Stimulated activated CD4-positive, alpha-beta T cell treated with anti-CD3 and anti-CD28 coated beads, Interleukin-2, amount 100 ng/mL, for 24 hours (primary cell): ENCODE measurements at places on chromosomes 11 and 22.

GRCh38 chr11:59145534-59145933 is 2.9 kb downstream of the FAM111A start:
- no peak for DNase-seq

- DNase-seq, result peak; percentile 59
These were observed at the start of gene MYEOV for GRCh38 chr11:69293819-69294505. MYEOV (plus strand) TSS chr11:69294155; CDS start chr11:69295355, 1,200 bp downstream.

DNA sequence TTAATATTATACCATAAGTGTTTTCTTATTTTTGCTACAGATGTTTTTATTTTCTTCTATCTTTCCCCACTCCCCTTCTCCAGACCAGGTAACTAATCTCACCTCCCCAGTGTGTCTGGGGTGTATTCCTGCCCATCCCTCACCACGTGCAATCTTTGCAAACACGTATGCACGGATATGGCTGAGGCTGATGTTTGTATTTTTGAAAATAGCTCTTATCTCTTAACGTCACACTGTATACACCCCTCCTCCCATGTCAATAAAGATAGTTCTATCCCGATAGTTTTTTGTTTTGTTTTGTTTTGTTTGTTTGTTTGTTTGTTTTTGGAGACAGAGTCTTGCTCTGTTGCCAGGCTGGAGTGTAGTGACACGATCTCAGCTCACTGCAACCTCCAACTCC is 127.5 kb downstream of the FBXO7 start:
- no peak for DNase-seq

- DNase-seq, result no peak
These were observed 13.0 kb downstream of the GRAP2 start for GRCh38 chr22:39913886-39914285.

DNA sequence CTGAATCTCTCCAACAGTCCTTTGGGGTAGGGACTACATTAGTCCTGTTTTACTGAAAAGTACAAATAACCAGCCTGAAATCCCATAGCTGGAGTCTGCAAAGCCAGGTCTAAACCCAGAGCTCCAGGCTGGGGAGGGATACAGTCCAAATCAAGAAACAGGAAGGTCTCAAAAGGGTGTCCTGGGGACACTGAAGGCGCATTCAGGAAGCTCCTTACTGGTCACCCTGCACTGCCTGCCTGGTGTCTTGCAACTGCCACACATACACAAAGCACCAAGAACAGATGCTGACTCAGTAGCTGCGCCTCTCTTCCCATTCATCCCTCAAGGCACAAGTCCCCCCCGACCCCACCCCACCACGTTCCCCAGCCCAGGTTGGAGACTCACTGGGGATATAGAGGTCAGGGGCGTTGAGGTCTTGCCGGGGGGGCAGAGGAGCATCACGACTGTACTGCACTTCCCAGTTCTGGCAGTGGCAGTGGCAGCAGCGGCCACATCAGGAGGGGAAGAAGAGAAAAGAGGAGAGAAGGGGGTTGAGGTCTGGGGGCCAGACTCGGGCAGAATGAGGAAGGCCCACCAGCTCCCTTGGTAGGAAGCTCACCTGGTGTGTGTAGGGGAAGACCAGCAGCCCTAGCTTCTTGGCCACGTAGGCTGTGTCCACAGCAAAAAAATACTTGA is 1.6 kb downstream of the YIF1A start:
- DNase-seq, result no peak

DNA sequence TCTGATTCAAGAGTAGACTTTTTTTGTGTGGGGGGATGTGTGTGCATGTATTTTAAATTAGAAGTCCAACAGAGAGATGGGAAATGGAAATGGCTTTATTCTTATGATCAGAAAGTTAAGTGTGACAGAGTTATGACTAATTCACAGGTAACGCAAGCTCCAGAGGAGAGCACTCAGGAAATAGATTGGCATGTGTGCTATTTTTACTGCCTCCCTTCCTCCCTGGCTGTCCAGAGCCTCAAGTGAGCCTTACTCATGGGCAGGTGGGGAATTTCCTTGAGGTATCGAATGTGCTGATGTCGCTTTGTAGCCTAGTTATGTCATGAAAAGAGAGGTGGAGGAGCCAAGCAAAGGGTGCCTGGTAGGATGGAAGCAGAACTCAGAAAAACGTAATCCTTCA is 70.3 kb upstream of the BDNF start:
- DNase-seq, result no peak

DNA sequence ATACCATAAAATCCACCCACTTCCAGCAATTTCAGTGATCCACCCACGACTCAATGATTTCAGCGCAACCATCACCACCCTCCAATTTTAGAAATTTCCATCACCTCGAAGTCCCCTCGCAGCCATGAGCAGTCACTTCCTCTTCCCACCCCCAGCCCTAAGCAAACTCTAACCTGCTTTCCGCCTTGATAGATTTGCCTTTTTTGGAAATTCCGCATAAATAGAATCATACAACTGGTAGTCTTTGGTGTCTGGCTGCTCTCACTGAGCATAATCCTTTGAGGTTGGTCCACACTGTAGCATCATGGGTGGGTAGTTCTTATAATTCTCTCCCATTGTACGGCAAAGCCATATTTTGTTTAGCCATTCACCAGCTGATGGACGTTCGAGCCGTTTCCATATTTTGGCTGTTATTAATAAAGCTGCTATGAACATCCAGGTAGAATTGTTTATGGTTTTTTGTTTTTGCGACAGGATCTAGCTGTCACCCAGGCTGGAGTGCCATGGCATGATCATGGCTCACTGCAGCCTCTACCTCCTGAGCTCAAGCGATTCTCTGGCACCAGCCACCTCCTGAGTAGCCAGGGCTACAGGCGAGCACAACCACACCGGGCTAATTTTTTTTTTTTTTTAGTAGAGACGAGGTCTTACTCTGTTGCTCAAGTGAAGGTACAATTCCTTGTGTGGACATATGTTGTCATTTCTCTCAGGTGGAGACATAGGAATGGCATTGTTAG is 16.0 kb downstream of the PIM3 start:
- peak; percentile 69 for DNase-seq

- no peak for DNase-seq
These were observed 18.0 kb upstream of the RAB38 start for GRCh38 chr11:88193278-88193677.

DNA sequence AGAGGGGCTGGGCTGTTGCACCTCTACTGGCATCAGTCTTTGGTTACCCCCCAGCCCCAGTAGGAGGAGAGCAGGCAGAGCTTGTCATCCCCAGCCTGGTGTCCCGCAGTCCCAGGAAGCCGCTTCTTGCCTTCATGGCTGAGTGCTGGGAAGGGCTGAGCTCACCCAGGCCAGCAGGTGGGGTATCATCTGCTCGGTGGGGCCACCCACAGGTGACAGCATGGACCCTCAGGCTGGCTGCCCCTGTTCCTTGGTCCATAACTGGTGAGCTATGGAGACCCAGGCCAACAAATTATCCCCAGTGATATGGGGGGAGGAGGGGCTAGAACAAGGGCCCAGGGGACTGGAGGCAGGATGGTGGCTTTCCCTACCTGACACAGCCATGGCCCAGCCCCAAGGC is 6.5 kb upstream of the RHOD start:
- DNase-seq, result no peak

DNA sequence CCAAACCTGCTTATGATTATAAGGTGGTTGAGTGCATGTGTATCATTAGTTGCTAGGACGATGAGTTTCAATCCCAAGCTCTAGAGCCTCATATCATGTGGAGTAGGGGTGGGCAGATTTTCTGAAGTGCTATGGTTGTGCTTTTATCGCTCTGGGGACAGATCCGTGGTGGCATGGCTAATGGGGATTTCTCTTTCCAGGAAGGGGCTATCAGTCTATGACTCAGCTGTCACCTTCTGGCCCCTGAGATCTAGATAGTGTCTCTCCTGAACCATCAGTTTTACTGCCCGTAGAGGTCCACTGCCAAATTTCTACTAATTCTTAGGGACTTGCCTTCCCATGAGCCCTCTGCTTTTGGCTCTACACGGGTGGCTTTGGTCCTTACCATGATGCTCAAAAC is 51.8 kb downstream of the FDX1 start:
- DNase-seq, result no peak

GRCh38 chr11:61918938-61919704 is 1.8 kb upstream of the RAB3IL1 start:
- no peak for DNase-seq

DNA sequence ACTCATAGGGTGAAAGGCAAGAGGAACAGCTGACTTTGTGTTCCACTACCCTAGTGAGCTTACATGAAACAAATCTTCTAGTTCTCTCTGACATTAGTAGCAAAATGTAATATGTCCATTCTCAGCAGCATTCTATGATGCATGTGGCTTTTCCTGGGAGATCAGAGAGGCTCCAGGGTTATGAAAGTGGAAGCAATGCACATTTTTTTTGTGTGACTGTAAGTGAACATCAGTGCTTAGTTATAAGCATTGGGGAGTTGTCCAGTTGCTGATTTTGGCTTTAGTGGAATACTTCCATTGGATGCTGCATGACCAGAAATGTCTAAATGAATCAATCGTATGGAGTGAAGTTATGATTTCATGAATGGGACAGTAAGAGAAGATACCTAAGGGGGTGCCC is 255.9 kb downstream of the FAT3 start:
- no peak for DNase-seq

DNA sequence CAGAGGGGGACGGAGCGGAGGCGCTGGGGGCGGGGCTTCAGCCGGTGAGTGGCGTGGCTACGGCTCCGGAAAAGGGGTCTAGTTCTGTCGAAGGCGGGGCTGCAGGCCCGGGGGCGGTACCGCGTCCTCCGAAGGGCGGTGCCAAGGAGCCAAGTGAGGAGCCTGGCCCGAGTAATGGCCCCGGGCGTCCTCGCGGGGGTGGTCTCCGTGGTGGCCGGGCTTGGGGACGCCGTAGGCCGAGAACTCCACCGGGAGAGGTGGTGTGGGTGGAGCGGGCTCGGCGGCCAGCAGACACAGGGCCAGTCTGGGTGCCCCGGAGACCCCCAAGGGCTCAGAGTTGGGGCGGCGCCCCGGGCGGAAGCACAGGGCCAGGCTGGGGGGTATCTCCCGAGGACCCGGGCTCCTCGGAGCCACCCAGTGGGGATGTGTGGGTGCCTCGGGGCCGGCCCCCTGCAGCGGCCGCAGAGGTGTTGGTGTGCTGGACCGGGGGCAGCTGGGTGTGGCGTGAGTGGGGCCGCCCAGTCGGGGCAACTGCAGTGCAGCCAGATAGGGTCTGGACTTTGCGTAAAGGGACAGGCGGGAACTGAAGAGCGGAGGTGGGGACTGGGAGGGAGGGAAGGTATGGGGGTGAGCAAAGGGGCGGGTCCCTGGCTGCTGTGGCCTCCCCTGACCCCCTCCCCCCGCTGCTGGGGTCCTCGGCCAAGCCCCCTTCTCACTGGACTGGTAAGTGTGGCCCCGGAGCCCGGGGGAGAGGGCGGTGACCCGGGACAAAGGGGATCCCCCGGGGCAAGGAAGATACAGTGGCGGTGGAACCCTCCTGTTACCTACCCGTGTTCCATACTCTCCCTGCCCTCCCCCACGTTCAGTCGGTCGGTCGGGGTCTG is 838 bp downstream of the FKBP2 start:
- DNase-seq, result peak; percentile 100

GRCh38 chr11:118058311-118059245 is 18.3 kb upstream of the TMPRSS4 start:
- DNase-seq, result no peak

GRCh38 chr11:44775985-44776446 is 49.3 kb downstream of the TSPAN18 start:
- no peak for DNase-seq

DNA sequence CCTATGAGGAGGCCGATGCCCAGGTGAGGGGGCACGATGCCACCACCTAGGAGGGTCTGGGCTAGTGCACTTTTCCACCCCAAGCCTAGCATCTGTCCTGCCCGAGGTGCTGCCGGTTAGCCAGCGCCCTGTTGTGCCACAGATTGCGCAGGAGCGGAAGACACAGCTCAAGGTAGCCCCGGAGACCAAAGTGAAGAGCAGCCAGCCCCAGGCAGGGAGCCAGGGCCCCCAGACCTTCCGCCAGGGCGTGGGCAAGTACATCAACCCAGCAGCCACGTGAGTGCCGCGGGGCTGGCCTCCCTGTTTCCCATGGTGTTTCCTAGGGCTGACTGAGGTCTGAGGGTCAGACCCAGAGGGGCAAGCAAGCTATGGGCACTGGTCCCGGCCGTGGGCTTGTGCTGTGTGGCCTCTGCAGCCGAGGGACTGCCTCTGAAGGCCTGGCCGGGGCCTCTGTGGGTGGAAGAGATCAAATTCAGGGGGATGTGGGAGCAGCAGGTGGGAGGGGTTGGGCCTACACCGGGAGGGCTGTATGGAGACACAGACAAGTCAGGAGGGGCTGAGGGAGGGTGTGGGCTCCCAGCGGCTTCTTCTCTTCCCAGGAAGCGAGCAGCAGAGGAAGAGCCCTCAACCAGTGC is 29.1 kb downstream of the PPIL2 start:
- DNase-seq, result no peak

GRCh38 chr22:20233351-20234313 is 34.5 kb downstream of the RTN4R start:
- DNase-seq, result no peak

DNA sequence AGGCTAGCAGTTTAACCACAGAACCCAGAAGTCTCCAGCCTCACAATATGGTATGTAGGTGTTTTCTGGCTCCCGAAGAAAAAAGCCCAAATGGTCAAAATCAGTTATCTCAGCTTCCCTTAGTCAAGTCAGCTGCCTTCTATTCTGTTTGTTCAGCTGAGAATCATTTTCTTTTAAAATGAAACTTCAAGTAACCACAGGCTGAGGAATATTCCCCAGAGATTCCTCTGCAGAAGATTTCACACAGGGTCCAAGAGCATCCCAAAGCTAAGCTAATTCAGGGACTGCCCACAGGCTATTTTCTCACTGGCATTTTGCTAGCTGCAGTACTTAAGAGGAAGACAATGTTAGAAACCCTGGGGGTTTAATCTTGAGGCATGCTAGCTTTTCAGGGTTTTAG is 977.0 kb upstream of the CHORDC1 start:
- no peak for DNase-seq

GRCh38 chr11:90343673-90344072 is 120.8 kb upstream of the CHORDC1 start:
- no peak for DNase-seq

DNA sequence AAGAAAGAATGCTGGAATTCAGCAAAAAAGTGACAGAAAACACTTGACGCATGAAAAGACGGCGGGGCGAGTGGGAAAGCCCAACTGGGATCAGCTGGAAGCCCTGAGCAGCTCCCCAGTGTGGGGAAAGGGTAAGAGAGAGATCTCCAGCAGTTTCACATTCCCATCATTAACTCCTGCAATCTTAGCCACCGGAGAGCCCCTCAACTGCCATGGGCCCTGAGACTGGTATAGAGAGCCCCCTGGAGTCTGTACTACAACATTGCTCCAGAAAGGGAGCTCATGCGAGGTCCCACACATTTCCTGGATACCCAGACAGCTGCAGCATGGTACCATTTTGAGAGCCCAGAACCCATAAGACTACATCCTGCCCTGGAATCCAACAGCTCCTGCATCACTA is 31.1 kb downstream of the MRGPRX4 start:
- DNase-seq, result peak; percentile 9

DNA sequence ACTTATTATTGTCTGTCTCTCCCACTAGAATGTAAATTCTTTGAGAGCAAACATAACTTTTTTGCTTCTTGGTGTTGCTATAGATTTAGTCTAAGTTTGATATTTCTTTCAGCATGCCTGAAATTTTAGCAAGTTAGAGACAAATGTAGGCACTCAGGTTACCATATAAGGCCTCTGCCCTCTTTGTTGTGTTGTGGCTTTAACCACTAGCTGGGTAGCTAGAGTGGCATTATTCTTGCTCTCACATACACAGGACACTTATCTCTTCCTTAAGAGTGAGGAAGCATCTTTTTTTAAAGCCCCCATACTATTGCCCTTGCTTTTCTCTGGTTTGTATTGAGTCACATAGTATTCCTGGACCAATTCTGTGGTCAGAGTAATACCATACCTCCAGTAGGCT is 11.2 kb downstream of the ZBED5 start:
- DNase-seq, result no peak
